ENCODE measurements at places on chromosomes 7 and 10.

DNA sequence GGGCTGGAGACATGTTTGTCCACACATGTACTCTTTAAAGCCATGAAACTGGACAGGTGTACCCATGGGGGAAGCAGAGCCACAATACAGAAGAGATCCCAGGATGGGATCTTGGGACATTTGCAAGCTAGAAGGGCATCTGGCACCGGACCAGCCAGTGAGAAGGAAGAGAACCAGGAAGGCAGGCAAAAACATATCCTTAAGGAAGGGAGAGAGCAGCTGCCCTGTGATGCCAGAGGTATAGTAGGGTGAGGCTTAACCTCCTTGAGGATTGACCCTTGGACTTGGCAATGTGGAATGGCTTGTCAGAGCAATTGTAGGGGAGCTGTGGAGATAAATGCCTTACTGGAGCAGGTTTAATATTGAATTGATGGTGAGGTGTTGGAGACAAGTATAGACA lies 17.9 kb upstream of the SUV39H2 start:
- no peak for DNase-seq

DNA sequence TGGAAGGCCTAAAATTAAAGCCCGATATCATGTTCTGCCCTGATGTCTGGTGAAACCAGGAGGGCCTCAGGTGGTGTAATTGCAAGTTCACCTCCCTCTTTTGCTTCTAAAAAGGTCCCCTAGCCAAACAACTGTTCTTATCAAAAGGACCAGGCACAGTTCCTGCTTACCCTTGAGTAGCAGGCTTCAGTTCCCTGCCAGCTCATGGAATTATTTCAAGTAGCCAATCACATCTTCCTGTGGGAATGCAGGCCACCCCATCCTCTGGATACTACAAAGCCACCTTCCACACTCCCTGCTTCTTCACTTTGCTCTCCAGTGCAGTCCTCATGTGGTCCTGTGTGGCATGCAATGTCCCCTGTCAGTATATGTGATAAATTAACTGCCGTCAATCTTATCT lies 97.7 kb upstream of the GALNT17 start:
- DNase-seq, result no peak

- DNase-seq, result peak; percentile 95
These were observed 766 bp upstream of the EIF3B start for GRCh38 chr7:2353936-2354185.

DNA sequence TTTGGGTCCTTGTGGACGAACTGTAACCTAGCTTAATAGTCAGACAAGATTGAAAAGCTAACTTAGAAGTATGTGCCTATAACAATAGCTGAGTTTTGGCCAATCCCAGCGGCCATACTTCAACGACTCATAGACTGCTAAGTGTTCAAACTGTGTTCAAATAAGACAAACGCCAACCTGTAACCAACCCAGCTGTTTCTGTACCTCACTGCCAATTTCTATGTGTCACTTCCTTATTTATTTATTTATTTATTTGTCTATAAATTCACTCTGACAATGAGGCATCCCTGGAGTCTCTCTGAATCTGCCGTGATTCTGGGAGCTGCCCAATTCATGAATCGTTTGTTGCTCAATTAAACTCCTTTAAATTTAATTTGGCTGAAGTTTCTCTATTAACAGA lies 21.7 kb downstream of the ST8SIA6 start:
- no peak for DNase-seq

DNA sequence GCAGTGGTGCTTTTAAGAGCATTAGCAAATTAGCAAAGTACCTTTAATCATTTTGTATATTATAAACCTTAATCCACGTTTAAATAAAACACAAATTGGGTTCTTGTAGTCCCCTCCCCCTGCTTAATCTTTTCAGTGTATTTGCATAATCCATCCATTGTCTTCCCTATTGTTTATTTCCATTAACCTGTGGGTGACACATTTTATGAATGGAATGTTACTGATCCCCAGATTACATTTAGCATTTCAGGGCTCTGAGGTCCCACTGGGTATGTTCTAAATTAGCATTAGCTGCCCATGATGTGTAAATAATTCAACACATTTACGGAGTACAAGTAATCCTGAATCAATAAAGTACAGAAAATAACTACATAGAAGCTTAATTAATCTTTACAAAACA lies 138.4 kb upstream of the FEZF1 start:
- no peak for DNase-seq

DNA sequence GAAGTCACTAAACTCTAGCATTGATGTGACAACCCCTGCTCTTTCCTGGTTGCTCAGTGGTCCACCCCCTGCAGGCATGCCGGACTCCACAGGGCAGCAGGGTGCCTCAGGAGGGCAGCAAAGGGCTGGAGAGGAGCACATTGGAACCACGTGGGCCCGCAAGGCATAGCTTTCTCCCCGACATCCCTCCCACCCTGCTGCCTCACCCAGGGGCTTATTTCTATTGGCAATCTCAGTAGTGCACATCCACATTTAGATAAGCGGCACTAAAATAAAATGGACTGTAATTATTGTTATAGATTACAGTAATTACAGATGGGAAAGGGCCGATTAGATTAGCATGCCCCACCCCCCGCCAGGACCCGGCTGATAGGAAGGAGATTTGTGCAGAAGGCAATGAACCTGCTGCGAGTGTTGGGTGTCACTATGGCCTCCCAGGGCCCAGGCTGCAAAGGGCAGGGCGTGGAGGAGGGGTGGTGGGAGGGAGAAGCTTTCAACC lies 580.1 kb downstream of the GRID1 start:
- no peak for DNase-seq

DNA sequence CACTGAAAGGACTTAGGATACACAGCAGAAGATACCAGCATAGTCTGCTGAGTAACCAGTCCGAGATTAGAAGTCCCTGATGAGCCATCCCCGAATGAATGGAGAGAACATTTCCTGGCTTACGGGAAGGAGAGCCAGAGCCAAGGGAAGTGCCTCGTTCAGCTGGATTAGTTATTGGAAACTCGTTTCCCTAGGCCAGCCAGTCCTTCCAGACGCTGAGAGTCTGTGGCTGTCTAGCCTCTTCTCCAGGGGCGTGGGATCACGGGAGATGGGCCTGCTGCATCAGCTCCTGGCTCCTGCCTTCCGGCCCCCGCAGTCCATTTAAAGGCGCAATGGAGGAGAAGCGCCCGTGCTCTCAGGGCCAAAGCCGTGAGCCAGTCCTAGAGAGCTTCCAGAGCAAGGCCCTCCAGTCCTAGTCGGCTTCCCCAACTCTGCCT lies 712.8 kb downstream of the PARD3 start:
- no peak for DNase-seq

DNA sequence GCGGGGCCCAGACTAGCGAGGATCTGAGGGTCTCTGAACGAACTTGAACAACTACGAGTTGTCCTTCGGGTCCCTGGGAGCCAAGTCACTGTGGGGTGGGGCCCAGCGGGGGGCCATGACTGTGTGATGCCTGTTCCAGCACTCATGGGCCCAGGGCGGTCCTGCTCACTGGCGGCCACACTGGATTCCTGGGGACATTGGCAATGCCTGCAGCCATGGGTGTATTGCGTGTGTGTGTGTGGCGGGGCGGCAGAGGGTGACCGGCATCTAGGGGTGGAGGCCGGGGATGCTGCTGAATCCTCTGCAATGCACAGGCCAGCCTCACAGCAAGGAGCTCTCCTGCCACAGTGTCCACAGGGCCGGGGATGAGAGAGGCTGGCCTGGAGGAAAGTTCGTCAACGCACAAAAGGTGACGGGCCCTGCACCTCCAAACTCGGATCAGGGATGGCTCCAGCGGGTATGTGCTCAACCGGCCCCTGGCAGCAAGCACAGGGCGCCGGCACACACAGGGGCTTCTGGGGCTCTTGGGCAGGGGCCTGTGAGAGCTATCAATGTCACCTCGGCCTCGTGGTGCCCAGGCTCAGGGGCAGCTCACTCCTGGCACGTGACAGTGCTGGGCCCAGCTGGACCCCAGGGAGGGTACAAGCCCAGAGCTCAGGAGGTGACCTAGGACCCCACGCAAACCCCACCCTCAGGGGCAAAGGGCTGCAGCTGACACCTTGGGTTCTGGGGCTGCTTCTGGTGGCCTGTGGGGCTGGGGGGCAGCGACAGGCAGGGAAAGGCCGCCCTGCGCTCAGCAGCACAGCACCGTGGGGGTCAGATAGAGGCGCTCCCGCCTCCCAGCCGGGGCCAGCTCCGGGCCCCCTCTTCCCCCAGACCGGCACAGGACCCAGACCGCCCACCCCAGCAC lies 27.9 kb downstream of the PAPOLB start:
- no peak for DNase-seq

- DNase-seq, result no peak
These were observed 149.7 kb downstream of the CELF2 start for GRCh38 chr10:11167233-11167966.

DNA sequence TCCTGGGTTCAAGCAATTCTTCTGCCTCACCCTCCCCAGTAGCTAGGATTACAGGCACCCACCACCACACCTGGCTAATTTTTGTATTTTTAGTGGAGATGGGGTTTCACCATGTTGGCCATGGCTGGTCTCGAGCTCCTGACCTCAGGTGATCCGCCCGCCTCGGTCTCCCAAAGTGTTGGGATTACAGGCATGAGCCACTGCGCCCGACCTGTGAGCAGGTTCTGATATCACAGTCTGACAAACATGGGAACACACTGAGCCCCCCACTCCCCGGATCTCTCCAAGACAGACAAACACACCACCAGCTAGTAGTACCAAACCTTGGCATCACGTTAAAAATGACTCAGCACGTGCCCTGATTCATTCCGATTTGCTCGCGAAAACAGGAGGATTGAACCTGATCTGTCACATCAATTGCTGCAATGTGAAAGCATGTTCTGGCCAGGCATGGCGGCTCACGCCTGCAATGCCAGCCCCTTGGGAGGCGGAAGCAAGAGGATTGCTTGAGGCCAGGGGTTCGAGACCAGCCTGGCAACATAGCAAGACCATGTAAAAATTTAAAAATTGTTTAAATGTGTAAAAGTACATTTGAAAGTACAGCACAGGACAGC lies 106.5 kb downstream of the SMURF1 start:
- no peak for DNase-seq

GRCh38 chr10:88689366-88689765 lies 16.7 kb upstream of the LIPK start:
- DNase-seq, result no peak

DNA sequence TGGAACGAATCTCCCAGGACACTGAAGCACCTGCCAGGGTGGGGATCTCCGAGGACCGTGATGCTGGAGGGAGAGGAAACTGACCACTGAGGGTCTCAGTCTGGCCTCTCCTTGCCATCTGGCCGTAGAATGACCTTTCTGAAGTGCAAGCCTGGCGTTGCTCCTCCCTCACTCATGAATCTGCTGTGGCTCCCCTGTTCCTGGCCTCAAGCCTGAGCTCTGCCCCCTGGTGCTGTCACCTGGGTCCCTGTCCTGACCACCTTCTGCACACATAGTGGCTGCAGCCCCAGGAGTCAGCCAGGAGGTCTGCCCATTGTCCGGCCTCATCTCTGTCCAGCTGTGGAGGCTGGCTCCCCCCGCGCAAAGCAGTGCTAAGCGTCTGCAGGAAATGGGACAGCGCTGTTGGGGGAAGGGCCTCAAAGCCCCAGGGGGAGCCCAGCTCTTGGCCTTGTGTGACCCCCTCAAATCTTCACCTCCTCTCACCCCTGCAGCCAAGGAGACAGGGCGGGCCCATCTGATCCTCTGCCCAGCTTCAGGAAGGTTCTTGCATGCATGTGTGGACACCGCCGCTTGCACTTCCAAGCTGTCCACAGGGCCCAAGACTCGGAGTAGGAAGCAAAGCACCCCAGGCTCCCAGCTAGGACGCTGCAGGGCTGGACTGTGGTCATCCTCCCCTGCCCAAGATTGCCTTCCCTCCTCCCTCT lies 65.7 kb downstream of the MYL10 start:
- no peak for DNase-seq

- DNase-seq, result no peak
These were observed 113.6 kb upstream of the AMPH start for GRCh38 chr7:38744746-38745145.

GRCh38 chr10:9824631-9825071 lies 1193.0 kb upstream of the CELF2 start:
- no peak for DNase-seq
